ENCODE measurements at places on chromosomes 12 and 14.

DNA sequence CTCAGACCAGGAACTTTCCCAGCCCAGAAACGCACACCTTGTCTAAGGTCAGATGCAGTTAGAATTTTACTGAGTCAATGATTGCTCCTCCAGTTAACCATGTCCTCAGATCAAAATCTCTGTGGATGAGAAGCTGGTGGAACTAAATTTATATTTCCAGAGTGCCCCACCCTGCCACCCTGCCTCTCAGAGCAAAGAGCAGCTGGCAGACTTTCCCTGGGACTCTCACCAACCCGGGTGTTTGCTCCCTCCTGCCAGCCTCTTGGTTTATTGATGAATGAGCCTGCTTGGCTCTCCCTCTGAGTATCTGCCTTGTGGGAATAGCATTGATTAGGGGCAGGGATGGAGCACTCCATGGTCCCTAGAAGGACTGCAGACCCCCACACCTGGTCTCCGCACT lies 5.9 kb upstream of the KRT1 start:
- DNase-seq, result no peak

- DNase-seq, result no peak
These were observed 4.7 kb upstream of the SLC2A14 start for GRCh38 chr12:7877420-7877819.

- DNase-seq, result no peak
These were observed 219.1 kb downstream of the RPL10L start for GRCh38 chr14:46432516-46432915.

DNA sequence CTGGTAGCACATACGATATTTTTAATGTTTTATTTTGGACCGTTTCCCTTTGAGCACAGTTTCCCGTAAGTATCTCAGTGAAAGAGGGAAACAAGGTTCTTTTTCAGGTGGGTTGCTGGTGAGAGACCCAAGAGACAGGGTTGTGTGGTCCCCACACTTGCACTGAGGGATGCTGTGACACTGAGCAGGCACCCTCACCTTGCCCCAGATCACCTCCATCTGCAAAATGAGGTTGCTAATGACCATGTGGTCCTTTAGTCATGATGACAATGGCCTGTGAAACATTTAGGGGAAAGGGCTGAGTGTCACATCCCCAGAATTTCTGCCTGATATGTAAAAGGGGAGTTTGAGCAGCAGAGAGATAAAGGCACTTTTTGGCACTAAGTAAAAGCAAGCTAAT lies 4.3 kb downstream of the CCND2 start:
- no peak for DNase-seq

DNA sequence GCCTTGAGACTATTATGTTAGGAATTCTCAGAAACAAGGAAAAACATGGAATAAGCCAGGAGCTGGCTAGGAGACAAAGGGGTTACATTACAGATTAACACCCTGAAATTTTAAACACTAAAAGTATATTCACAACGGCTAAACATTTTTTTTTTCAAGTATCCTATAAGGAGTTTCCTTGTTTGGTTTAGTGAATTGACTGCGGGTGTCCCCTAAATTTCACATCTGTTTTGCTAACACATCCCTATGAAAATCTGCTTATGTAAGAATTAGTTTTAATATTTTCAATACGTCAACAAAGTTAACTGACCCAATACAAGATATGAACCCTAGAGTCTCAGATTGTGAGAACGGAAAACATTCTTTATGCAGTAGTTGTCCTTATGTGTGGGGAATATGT lies 19.0 kb downstream of the TAOK3 start:
- DNase-seq, result no peak
